ENCODE measurements at places on chromosomes 7 and 10.

GRCh38 chr10:35126062-35126529, 550 bp upstream of the CREM start:
- DNase-seq, result no peak

- no peak for DNase-seq
Measured at GRCh38 chr7:101666741-101667140, 37.6 kb upstream of the MYL10 start.

GRCh38 chr7:73976761-73977618, 51.0 kb upstream of the ELN start:
- no peak for DNase-seq

DNA sequence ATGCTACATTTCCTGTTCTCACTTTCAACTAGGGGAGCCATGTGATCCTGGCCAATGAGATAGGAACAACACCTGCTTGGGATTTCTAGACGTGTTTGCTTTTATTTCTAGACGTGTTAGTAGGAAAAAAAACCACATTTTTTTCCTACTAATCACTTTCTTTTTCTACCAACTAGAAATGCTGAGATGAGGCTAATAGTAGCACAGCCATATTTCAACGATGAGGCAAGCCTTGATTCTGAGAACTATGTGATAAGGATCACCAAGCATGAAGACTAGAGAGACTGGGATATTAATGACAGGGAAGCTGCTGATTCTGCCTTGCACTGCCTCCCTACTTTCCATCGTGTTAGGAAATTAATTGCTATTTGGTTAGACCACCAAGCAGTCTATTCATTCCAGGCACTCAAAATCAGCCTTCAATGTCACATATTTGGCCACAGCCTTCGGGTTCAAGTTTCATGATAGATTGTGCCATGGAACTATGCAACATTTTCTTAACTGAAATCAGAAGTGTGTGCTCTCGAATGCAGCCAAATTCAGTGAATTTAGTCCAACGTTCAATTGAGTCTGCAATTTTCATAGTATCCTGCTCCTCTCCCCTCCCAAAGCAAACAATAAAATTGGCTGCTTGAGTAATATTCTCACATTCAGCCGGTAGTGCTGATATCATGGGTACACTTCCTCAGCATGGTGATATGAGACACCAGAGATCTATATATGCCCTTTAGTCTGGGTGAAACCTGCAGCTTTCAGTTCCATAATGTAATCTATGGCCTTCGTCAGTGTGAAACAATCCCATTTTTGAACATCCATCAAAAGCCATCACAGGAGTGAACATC, 98.1 kb downstream of the GPR37 start:
- no peak for DNase-seq

DNA sequence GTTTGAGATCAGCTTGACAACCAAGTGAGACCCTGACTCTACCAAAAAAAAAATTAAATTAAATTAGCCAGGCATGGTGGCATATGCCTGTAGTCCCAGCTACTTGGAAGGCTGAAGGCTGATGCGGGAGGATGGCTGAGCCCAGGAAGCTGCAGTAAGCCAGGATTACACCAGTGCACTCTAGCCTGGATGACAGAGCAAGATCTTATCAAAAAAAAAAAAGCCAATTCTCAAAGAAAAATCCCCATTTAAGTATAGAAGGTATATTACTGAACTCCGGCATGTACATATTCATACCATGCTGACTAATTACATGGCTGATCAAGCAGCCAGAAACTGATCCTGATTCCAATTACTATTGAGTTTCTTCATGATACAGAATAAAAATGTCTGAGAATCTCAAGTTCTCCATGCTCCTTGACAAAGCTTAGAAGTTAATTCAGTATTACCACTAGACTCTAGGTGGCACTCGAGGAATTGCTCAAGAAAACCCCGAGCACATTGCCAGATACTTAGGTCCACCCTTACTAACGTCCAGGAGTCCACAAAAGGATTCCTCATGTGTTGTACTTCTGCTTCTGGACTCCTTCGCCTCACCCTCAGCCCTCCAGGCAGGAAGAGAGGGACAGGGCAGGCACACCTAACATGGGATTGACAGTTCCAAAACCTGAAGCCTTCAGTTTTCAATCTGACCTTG, 148.9 kb downstream of the PARD3 start:
- DNase-seq, result no peak

- peak; percentile 27 for DNase-seq
Measured at GRCh38 chr10:128871671-128872231, 595.3 kb upstream of the MGMT start.

- no peak for DNase-seq
Measured at GRCh38 chr10:131690805-131691239, 210.0 kb upstream of the PPP2R2D start.

- DNase-seq, result no peak
Measured at GRCh38 chr10:47410271-47410670, 26.2 kb upstream of the ZNF488 start.

DNA sequence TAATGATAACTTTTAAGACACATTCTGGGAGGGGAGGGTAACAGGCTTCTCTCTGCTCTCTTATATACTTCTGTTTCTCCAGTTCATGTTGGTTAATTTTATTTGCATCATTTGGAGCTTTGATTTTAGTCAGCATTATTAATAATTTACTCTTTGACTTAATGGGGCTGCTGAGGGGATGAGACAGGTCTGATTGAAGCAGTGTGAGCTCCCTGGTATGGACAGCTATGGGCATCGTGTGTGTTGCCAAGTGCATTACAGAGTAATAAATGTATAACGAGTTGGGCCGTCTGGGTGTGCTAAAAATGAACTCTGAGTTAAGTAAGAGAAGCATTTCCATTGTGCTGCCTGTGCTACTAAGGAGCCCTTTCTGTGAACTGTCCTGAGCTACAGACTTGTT, 31.7 kb upstream of the IKZF1 start:
- no peak for DNase-seq

DNA sequence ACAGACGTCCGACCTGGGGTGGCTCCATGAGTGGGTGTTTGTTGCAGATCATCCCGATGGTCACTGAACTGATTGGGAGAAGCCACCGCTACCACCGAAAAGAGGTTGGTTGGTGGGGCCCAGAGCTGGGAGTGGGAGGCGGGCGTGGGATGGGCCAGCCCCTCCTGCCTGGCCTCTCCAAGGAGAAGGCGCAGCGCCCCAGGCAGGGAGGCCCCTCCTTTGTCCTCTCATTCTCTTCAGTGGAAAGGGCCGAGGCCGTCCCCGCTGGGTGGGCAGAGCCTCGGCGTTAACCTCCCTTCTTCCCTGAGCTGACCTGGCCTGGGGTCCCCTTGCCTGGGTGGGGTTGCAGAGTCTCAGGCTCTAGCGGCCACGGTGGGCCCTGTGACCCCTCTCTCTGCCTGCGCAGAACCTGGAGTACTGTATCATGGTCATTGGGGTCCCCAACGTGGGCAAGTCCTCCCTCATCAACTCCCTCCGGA, 5.2 kb downstream of the MTG1 start:
- DNase-seq, result no peak

GRCh38 chr10:100008142-100008522, 1.6 kb downstream of the DNMBP start:
- no peak for DNase-seq

DNA sequence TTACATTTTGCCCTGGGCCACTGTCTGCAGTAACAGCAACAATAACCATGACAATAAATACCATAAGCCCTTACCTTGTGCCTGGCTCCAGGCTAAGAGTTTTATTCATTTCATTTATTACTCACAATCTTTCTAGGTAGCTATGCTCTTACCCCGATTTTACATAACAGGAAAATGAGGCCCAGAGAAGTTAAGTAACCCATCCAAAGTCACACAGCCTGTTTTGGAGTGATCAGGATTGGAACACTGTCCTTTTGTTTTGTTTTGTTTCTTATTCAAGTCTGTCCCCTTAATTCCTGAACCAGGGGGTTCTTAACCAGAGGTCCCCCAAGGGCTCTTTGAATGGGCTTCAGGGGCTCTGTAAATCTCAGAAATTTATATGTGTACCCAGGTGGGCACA, 4.2 kb upstream of the LBX1 start:
- DNase-seq, result no peak

GRCh38 chr10:112330162-112330561, 43.8 kb upstream of the ACSL5 start:
- no peak for DNase-seq

DNA sequence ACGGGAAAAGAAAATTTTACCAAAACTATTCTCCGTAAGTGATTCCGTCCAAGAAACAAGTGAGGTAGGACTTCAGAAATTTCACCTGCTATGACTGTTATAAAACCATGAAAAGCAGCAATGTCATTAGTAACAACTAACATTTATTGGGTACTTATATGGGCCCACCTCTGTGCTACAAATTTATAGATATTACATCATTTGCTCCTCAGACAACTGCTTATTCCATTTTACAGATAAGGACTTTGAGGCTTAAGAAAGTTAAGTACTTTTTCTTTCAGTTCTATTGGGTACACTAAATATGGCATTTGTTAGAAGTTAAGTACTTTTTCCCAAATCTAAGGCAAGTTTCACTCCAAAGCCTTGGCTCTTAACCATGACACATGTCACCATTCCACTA, 36.3 kb downstream of the HACD1 start:
- no peak for DNase-seq

DNA sequence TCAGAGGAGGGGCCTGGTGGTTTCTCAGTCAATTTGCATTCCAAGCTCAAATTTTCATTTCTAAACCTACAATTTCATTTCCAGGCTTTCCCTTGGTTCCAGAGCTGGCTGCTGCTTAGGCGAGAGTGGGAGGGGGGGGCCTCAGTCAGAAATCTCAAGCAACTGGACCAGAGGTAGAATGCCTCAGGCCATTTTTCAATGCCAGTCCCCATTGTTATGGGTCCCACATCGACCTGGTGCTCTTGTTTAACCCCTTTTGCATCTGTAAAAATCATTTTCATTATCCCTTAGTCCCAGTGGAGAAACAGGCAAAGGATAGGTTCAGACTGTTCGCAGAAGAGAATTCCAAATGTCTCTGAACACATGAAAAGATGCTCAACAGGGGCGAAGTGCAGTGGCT, 13.5 kb upstream of the BAG3 start:
- no peak for DNase-seq

- no peak for DNase-seq
Measured at GRCh38 chr10:62893036-62893435, 76.9 kb upstream of the EGR2 start.

GRCh38 chr10:91700273-91700672, 67.4 kb upstream of the PPP1R3C start:
- DNase-seq, result no peak

- no peak for DNase-seq
Measured at GRCh38 chr10:62057359-62057758, 155.9 kb downstream of the ARID5B start.

- no peak for DNase-seq
Measured at GRCh38 chr10:124579011-124579399, 117.4 kb downstream of the LHPP start.

GRCh38 chr10:12602521-12602920, 253.2 kb downstream of the CAMK1D start:
- DNase-seq, result no peak

GRCh38 chr10:15775513-15775912, 55.8 kb upstream of the ITGA8 start:
- DNase-seq, result no peak

- no peak for DNase-seq
Measured at GRCh38 chr10:6072215-6072934, 10.2 kb upstream of the IL2RA start.

GRCh38 chr10:97575127-97575668, 2.6 kb downstream of the ANKRD2 start:
- DNase-seq, result no peak

GRCh38 chr10:128326251-128326650, 200.0 kb upstream of the MKI67 start:
- no peak for DNase-seq

GRCh38 chr10:22593636-22594198, 120.7 kb downstream of the PIP4K2A start:
- no peak for DNase-seq

DNA sequence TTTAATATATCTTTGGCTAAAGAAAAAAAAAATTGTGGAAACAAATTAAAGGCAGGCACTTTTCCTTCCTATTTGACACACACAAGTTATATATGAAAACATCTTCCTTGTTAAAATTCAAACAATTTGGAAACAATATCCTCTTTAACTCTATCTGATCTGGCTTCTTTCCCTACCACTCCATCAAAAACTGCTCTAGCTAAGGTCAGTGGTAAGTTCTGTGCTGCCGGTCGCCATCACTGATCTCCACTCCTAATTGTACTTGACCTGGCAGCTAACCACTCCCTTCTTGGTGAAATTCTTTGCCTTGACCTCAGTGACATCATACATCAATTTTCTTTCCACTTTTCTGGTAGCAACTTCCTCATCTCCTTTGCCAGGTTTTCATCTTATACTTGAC, 47.9 kb upstream of the MRLN start:
- DNase-seq, result no peak

GRCh38 chr7:102287981-102288278, 1.3 kb downstream of the SH2B2 start:
- no peak for DNase-seq

DNA sequence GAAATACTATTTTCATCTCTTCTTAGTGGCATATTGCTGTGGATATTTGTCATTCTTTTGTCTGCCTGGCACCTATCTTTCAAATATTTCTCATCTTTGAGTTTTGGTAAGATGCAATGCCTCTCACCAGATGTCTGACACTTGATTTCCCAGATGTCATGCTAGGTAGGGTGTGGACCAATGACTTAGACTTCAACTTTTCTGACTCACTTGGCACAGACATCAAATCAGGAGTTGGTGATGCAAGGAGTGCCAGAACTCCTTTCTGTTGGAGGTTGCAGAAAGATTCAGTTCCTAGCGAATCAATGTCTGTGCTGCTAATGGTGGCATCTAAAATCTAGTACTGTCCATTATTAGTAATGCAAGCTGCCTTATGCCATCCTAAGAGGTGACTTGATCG, 216.9 kb upstream of the FERD3L start:
- DNase-seq, result no peak

- DNase-seq, result no peak
Measured at GRCh38 chr7:105911961-105912575, 35.7 kb upstream of the ATXN7L1 start.

DNA sequence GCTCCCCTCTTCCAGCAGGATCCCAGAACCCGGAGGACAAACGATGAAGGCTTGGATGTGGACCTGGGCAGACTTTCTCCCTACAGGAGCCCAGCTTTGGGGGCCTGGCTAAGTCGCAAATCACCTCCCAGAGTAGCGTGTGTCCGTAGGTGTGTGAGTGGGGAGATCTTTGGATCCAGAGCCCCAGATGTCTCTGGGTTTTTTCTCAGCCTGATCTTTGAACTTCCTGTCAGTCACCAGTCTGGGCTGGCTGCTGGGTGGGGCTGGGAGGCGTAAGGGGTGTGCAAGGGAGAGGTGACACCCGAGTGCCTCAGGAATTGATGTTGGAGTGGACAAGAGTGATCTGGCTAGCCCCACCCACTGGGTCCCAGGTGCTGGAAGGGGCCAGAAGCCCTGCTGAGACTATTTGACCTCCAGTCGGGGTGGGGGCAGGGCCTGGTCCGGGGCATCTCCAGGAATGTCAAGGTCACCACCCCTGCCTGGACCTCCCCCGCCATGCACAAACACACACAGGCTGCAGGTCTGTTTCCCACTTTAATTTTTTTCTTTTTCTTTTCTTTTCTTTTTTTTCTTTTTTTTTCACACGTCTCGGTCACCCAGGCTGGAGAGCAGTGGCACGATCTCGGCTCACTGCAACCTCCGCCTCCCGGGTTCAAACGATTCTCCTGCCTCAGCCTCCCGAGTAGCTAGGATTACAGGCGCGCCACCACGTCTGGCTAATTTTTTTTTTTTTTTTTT, at the start of gene MOGAT3:
Gene MOGAT3, minus strand, starts transcription at position 175 of the 738 bp plus-strand sequence. CDS start 182 bp downstream, outside the sequence.
- DNase-seq, result no peak

GRCh38 chr10:93445978-93446720, 36.0 kb downstream of the MYOF start:
- DNase-seq, result no peak

GRCh38 chr10:13973742-13974141, 357.0 kb downstream of the FRMD4A start:
- no peak for DNase-seq

All from ecto neural progenitor cell (in vitro differentiated cells).